ENCODE measurements at places on chromosomes 5 and 9.

DNA sequence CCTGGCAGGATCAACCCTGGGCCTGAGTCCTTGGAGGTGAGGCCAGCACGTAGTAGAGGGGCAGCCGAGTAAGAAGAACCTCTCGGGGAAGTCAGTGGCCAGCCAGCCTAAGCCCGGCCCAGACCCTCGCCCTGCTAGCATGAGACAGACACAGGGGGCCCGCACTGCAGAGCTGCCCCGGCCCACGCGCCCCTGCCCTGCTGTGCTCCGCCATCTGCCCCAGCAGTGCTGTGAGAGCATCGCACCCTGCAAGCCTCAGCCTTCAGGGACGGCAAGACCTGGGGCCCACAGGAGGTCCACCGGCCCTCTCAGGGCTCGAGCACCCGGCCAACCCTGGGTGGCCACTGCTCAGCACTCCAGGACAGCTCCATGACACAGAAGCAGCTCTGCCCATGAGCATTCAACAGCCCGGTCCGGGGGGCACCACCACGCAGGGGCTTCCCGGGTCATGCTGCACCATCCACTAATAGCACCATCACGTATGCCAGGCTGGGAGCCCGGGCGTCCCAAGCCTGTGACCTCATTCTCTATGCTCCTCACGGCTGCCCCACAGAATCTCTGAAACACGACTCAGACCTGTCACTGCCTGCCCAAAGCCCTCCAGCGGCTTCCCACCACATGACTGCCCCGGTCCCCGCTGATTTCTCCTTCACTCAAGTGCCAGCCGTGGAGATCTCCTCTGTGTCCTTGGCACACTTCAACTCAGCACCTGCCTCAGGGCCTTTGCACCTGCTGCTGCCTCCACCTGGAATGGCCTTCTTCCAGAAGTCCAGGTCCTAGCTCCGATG, 38.1 kb downstream of the ADAMTS2 start:
- no peaks in the 10 kb centered on the region for H3K27me3 ChIP-seq
- H3K4me1 ChIP-seq, result no peaks in the 10 kb centered on the region
- no peaks in the 10 kb centered on the region for H3K36me3 ChIP-seq

GRCh38 chr5:31769530-31769929, 130.6 kb downstream of the PDZD2 start:
- H3K36me3 ChIP-seq, result no peaks in the 10 kb centered on the region
- peaks cover 4% of the 10 kb centered on the region for H3K4me1 ChIP-seq
- H3K4me3 ChIP-seq, result no peak overlapping the region

DNA sequence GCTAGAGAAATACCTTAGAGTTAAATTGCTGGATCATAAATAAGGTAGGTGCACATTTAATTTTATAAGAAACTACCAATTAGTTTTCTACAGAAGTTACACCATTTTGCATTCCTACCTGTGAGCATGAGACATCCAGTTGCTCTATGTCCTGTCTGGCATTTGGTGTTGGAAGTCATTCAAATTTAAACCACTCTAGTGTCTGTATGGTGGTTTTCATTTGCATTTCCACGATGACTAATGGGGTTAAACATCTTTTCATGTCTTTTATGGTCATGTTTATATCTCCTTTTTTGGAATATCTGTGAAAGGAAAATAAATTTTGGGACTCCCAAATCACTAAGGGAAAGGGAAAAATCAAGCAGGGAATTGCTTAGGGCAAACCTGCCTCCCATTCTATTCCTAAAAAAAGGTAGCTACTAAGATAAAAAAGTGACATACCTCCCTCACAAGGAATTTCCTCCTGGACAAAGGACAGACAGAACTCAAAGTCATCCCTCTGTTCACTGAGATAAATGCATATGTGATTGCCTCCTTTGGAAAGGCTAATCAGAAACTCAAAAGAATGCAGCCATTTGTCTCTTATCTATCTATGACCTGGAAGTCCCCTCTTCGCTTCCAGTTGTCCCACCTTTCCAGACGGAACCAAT, 31.6 kb upstream of the ADCY2 start:
- H3K4me1 ChIP-seq, result no peaks in the 10 kb centered on the region
- no peaks in the 10 kb centered on the region for H3K36me3 ChIP-seq
- no peak overlapping the region for H3K4me3 ChIP-seq

- no peak for DNase-seq
- H3K36me3 ChIP-seq, result peaks cover 2% of the 10 kb centered on the region
- H3K27me3 ChIP-seq, result no peaks in the 10 kb centered on the region
- no peak overlapping the region for H3K27ac ChIP-seq
These were observed 349.7 kb upstream of the RFX3 start for GRCh38 chr9:3875361-3876132.

- H3K36me3 ChIP-seq, result peaks cover 3% of the 10 kb centered on the region
- no peak for DNase-seq
- no peaks in the 10 kb centered on the region for H3K27me3 ChIP-seq
- H3K4me1 ChIP-seq, result no peaks in the 10 kb centered on the region
- no peak overlapping the region for H3K4me3 ChIP-seq
These were observed 68.6 kb downstream of the NLN start for GRCh38 chr5:65790371-65791163.

- no peaks in the 10 kb centered on the region for H3K36me3 ChIP-seq
- H3K4me1 ChIP-seq, result no peaks in the 10 kb centered on the region
- no peaks in the 10 kb centered on the region for H3K27me3 ChIP-seq
- DNase-seq, result no peak
These were observed 2.6 kb downstream of the IL5 start for GRCh38 chr5:132540764-132541163.
